T-helper 1 cell (primary cell): ENCODE measurements at places on chromosomes 16 and 17.
A peak's percentile ranks its signal among the peaks of the same experiment; 100 is the strongest.

DNA sequence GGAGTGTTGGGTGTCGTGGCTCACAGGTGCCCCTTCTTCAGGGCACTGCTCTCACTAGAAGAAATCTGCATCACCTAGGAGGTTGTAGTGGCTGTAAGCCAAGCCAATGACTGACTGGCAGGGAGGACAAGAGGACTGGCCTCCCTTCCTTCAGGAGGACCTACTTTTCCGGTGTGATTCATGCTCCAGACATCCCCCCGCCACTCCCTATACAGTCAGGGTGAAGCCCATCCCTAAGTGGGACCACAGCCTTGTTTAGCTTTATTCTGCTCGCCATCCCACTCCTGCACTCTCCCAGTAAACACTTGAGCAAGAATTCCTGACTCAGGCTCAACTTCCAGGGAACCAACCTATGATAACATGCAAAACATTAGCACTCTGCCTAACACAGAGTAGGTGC, 67.0 kb downstream of the PLCG2 start:
- DNase-seq: no peak

- DNase-seq: no peak
Observed at GRCh38 chr16:25176136-25176535, 40.6 kb upstream of the AQP8 start.

- no peak for DNase-seq
Observed at GRCh38 chr16:66258916-66259845, 107.3 kb upstream of the CDH5 start.

DNA sequence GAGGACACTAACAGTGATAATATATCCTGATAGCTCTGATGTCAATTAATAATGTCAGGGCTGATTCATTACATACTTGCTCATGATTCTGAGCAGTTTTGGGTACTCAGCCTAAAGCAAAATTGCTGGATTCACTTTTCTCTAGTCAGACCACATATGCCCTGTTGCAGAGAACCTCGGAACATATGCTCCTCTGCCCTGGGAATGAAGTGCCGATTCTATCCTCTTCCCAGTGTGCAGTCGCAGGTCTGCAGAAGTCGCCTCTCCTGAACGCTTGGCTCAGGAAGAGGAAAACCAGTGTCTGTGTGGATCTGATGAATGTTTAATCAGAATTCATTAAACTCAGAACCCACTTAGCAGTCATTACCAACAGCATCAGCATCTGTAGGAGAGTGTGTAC, 34.5 kb downstream of the ABCC12 start:
- DNase-seq: no peak

DNA sequence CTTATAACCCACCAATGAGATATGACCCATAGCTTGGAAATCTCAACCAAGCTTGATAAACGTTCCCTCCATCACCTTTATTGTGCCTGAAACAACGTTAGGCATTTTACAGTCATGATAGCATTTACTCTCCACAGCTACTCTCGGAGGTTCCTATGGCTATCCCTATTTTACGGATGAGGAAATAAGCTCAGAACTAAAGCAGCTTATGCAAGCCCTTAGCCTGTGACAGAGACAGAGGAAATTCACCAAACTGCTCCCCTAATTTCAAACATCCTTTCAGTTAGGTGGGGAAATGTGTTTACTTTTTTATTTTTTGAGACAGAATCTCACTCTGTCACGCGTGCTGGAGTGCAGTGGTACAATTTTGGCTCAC, 18.7 kb downstream of the DCUN1D3 start:
- no peak for DNase-seq

- DNase-seq: peak; percentile 36
Observed at GRCh38 chr17:47850692-47851573, at the start of gene SP6. TSS of gene SP6 (minus strand) at chr17:47851163. CDS start at chr17:47848429, 2,734 bp downstream.

DNA sequence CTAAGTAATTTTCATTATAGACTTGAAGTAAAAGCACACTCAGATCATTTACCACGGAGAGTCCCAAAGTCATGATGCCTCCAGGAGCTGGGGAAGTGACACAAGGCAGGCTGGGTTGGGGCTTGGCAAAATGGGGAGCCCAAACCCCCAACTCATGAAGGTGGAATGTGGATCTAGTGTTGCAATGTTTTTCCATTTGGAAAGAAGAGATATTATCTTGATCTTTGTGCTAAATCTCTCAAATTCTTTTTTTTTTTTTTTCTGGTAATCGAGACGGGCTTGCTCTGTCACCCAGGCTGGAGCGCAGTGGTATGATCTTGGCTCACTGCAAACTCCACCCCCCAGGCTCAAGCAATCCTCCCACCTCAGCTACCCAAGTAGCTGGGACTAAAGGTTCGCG, 7.5 kb upstream of the KCNG4 start:
- DNase-seq: no peak

- no peak for DNase-seq
Observed at GRCh38 chr17:65078441-65079160, 22.1 kb upstream of the GNA13 start.

GRCh38 chr16:87792205-87792565, 26.4 kb upstream of the KLHDC4 start:
- no peak for DNase-seq

- DNase-seq: no peak
Observed at GRCh38 chr17:5888811-5889210, 181.4 kb upstream of the WSCD1 start.

- DNase-seq: no peak
Observed at GRCh38 chr17:37231887-37232286, 143.9 kb upstream of the C17orf78 start.
